ENCODE measurements at places on chromosomes 2 and 18.

GRCh38 chr2:133495226-133495625 lies 73.0 kb downstream of the NCKAP5 start:
- no peak for DNase-seq

- DNase-seq, result no peak
Observed at GRCh38 chr18:68494802-68495581, 219.9 kb downstream of the TMX3 start.

DNA sequence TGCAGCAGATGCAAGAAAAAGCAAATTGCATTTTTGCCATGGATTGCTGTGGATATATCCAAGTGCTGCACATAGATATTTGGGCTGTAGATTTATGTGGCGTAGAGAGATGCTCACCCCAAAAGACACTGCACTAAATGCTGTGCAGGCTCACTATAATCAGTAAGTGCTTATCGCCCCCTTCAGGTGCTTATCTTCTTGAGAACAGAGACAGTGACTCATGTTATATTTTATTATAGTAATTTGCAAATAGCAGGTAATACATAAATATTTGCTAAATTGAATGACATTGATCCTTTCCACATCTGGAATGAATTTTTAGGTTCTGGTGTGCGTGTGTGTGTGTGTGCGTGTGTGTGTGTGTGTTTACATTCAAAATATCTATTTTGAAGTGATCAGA lies 36.8 kb upstream of the PLEKHM3 start:
- peak; percentile 22 for DNase-seq

DNA sequence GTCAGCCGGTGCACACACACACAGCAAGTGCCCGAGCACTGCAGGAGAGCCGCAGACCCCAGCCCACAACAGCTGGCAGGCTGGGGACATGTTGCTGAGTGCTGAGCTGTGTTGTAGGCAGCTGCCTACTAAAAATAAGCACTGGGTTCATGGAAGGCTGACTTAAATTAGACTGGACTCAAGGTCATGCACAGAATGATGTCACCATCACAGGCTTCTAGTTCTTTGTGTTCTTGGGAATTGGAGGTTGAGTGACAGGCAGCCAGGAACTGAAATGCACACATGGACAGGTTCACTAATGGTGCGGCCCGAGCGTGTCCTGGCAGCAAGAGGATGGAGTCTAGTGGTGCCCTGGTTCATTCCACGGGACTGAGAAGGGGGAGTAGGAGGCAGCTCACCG lies 71.3 kb downstream of the VWA3B start:
- DNase-seq, result no peak

DNA sequence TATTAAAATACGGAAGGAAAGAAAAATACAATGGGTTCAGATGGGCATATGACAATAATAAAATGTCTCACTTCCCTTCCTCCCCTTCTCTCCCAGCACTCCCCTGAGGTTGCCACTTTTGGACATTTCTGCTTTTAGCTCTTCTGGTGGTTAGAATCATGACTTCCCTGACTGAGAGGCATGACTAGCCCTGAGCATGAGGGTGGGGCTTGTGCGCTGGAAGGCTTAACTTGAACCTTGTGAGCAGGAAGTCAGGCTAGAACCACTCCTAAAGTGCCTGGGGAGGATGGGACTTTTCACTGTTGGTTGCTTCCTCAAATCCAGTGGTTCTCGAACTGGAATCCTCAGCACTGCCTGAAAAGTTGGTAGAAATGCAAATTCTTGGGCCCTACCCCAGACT lies 19.7 kb upstream of the ARHGAP25 start:
- peak; percentile 97 for DNase-seq

DNA sequence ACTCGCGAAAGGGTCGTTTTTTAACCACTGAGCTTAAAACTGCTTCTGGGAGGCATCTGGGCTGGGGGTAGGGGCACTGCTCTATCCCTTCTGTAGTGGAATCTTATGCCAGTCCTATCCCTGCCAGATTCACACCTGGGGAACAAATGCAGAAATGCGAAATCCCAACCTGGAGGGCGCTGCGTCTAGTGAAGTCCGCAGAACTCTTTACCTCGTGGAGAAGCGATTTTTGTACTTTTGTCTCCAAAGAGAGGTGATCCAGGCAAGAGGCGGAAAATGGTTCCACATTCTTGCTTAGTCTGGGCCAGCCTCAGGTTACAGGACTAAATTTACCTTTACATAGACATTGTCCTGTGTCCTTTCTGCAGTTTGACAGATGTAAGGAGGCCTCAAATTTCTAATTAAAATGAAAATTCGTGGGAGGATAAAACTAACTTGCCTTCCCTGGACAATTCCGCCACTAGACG lies 10.4 kb downstream of the TBR1 start:
- DNase-seq, result no peak

DNA sequence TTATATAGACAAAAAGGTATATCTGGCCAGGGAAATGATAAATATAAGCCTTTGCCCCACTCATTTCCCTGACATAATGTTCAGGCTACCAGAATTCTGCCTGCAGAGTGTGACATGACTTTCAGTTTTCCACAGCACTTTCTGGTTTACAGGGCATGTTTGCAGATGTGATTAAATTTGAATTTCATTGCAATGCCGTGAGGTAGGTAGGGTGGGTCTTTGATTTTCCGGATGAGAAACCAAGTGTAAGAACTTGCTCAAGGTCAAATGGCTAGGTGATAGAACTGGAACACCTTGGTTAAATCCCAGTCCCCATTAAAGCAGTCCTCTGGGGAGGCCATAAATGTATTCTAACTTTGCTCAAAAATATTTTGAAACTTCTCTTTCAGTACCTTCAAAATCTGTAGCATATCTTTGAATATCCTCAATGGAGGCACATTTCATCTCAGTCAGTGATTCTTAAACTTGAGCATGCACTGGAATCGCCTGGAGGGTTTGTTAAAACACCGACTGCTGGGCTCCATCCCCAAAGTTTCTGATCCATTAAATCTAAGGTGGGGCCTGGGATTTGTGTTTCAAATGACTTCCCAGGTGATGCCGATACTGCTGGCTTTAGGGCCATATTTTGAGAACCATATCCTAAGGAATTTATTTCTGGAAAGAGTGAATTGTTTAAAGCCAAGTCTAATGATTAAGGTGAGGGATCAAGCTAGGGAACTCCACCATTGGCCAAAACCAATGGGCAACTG lies 35.0 kb downstream of the MRPL33 start:
- no peak for DNase-seq

DNA sequence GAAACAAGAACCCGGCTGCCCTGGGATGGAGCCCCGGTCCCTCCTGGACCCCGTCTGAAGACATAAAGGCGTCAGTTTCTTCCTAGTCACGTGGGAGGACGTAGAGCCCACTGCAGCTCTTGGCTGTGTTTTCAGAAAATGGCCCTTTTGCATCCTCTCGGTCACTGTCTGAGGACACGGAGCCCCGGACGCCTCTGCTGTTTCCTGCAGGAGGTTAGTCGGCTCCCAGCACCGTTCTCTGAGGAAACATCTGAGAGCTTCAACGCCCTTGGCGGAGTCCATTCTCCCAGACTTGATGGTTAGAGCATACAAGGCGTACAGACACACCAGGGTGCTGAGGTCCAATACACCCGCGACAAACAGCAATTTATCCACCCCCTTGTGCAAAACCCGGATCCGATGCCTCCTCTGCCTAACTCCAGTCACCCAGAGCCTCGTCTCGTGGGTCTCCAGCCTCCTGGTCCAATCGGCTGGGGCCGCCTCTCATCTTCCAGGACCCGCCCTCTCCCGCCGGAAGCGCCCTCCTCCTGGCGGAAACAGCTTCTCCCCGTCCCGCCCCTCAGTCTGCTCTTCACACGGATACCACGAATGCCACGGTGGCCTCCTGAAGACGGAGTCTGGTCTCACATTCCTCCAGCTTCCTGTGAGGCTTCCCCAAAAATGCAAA lies 119.4 kb downstream of the TMEM18 start:
- DNase-seq, result no peak

DNA sequence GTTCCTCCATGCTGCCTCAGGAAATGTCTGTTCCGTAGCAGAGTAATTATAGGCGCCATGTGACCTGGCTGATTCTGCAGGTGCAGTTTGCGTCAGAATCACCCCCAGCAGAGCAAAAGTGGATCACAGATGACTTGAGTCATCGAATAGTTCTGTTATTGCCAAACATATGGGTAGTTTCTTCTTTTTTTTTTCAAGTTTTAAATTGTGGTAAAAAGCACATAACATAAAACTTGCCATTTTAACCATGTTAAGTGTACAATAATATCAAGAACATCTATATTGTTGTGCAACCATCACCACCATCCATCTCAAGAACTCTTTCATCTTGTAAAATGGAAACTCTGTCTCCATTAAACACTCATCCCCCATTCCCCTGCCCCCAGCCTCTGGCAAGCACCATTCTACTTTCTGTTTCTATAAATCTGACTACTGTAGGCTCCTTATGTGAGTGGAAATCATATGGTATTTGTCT lies 177.7 kb upstream of the TWIST2 start:
- DNase-seq, result no peak

GRCh38 chr2:101625387-101625786 lies 72.1 kb upstream of the MAP4K4 start:
- DNase-seq, result no peak

- DNase-seq, result no peak
Observed at GRCh38 chr2:74632209-74632938, 15.8 kb downstream of the M1AP start.

- DNase-seq, result no peak
Observed at GRCh38 chr2:168165397-168165796, 82.0 kb downstream of the STK39 start.

DNA sequence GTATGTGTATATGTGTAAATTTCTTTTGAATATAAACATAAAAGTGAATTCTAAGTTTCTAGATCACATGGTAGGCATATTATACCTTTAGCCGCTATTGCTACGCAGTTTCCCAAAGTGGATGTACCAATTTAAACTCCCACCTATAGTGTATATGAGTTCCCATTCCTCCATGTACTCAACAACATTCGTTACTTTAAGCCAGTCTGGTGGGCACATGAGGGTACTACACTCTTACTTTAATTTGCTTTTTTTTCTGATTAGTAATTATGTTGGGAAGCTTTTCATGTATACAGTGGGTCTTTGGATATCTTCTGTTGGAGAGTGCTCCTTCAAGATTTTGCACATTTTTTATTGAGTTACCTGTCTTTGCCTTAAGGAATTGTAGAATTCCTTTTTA lies 683.8 kb downstream of the ERBB4 start:
- no peak for DNase-seq

GRCh38 chr2:24635181-24635580 lies 144.1 kb downstream of the NCOA1 start:
- DNase-seq, result no peak

- DNase-seq, result no peak
Observed at GRCh38 chr2:69358914-69359313, 28.1 kb downstream of the GFPT1 start.

GRCh38 chr2:190792956-190793888 lies 87.4 kb upstream of the GLS start:
- no peak for DNase-seq

- DNase-seq, result no peak
Observed at GRCh38 chr2:146873646-146874259, 971.1 kb upstream of the ACVR2A start.

DNA sequence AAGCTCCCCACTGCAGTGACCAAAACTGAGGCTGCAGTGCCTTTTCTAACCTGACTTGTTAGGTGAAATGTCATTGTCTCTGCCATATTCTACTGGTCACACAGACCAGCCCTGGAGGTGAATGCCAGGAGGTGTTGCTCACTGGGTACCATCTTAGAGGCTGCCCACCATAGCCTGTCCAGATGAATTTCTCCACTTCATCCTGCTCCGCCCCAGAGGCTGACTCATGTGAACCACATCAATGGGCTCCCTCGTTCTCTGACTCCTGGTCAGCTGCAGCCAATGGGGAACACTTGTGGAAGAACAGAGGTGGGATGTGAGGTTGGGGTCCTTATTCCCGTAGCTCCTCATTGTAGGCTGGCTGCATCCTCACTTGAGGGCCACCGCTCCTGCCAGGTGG lies 3.4 kb upstream of the NARS1 start:
- DNase-seq, result no peak

- DNase-seq, result no peak
Observed at GRCh38 chr18:28132084-28132483, 44.8 kb downstream of the CDH2 start.

- no peak for DNase-seq
Observed at GRCh38 chr2:100483895-100484294, 13.6 kb downstream of the NMS start.

DNA sequence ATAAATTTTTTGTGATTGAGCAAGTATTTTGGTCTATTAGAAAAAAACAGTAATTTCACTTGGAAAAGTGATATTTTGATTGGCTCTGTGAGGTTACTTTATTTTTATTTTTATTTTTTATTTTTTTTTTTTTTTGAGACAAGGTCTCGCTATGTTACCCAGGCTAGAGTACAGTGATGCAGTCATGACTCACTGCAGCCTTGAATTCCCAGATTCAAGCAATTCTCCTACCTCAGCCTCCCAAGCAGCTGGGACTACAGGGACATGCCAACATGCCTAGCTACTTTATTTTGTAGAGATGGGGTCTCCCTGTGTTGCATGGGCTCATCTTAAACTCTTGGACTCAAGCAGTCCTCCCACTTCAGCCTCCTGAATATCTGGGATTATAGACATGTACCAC lies 60.9 kb upstream of the MGAT5 start:
- no peak for DNase-seq

GRCh38 chr2:223315813-223316212 lies 263.8 kb downstream of the KCNE4 start:
- no peak for DNase-seq

GRCh38 chr2:240232961-240233884 lies 92.8 kb upstream of the OTOS start:
- peak; percentile 35 for DNase-seq

DNA sequence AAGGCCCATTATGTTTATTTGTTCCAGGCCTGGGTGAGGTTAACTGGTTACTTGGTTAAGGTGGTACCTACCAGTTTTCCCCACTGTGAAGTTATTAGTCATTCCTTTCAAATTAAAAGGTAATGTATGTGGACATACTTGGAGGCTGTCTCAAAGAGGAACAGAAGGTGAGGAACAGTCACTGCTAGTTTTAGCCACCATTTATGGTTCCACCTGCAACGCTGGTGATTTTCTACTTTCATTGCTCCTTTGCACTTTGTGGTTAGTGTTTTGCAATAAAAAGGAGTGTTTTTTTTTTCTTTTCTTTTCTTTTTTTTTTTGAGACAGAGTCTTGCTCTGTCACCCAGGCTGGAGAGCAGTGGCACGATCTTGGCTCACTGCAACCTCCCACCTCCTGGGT lies 6.1 kb upstream of the ST6GAL2 start:
- DNase-seq, result no peak

GRCh38 chr2:109304731-109305470 lies 175.9 kb downstream of the SH3RF3 start:
- DNase-seq, result no peak

DNA sequence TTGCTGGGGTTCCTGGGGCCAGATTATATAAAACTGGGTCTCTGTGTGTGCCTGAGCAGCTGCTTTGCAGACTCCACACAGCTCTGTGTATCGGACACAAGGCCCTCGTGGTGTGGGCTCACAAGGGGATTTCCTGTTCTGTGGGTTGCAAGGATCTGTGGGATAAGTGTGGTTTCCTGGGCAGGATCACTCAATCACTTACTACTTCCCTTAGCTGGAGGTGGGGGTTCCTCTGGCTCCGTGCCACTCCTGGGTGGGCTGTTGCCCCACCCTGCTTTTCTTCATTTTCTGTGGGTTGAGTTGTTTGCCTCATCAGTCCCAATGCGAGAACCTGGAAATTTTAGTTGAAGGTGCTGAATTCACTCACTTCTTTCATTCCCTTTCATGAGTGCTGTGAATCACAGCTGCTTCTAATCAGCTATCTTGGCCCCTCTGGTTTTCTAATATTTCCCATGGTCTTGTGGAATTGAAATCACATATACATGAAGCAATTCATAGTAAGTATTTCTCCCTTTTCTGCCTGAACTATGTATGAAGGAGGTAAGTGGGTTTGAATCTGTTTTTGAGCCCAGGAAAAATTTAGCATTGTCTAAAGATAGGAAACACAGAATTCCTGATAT lies 196.3 kb downstream of the DCDC2C start:
- DNase-seq, result peak; percentile 0

All from GDM1 (cell line).